ENCODE measurements at places on chromosomes 5 and 9.

DNA sequence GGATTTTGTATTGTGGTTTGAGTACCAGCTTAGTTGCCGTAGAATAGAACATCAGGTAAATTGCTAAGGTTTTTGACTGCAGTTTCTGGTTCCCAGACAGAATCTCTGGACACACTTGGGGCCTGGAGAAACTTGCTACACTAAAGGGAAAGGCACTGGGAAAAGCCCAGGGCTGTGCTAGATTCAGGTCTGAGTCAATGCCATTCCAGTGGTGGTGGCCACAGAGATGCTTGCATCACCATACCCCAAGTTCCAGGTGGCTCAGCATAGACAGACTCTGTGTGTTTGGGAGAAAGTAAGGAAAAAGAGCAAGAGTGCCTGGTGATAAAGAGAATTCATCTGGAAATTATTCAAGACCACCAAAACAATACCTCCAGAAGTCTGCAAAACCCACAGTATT lies 120.6 kb downstream of the HMHB1 start:
- DNase-seq, result no peak

GRCh38 chr5:32170303-32171151 lies 3.6 kb downstream of the GOLPH3 start:
- DNase-seq, result no peak

DNA sequence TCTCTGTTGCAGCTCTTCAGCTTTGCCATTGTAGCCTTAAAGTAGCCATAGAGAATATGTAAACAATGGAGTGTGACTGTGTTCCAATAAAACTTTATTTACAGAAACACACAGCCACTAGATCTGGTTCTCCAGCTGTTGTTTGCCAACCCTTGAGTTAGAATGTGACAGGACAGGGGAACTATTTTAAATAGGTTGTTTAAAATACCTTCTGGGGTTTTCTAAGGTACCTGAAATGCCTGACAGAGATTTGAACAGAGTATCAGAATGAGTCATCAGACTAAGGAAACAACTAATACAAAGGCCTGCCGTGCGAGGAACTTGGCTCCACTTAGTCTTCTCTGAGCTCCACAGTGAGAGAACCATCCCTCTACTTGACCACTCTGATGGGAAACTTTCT lies 85.4 kb downstream of the HSD17B4 start:
- DNase-seq, result no peak

DNA sequence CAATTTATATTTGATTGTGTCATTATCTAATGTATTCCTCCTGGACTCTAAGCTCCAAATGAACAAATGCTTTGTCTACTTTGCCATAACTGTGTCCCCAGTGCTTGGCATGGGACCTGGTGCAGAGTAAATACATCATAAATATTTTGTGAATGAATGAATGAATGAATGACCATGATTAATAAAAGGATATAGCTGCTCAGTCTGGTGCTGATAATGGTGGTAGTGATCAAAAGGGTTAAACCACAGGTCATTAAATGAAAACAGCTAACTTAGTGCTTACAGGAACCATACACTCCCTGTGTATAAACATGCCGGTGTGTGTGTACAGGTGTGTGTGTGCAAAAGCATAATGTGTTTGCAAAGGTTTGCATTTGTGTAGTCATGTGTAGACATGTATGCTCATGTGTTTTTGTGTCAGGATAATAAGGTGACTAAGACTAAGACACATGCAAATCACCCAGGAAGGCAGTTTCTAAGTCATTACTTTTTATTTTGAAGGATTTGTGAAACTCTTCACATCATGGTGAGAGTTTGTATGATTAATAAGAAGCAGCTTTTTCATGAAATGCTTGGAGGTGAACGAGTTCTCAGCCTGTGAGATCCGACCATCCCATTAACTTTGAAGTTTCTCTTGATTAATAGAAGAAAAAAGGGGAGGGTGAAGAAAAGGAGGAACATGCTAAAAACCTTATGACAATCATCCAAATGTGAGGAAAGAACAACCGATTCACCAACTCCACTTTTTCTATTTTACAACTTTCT lies 24.6 kb downstream of the SPARC start:
- DNase-seq, result no peak

GRCh38 chr5:40307920-40308319 lies 371.8 kb upstream of the PTGER4 start:
- DNase-seq, result no peak

DNA sequence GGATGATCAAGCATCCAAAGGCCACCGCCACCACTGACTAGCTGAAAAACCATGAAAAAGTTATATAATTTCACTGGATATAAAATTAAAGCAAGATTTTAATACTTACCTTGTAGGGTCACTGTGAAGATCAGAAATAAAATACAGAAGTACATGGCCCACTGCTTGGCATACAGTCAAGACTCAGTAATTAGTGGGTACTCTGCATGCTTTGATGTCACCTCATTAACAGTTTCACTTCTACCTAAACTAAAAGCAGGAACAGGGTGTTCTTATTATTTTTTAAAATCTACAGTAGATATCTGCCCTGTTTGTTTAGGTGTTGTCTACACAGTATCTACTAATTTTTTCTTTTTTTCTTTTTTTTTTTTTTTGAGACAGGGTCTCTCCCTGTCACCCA lies 66.4 kb downstream of the NFIB start:
- no peak for DNase-seq

- DNase-seq, result no peak
Measured at GRCh38 chr5:116475338-116475737, 99.3 kb downstream of the SEMA6A start.

DNA sequence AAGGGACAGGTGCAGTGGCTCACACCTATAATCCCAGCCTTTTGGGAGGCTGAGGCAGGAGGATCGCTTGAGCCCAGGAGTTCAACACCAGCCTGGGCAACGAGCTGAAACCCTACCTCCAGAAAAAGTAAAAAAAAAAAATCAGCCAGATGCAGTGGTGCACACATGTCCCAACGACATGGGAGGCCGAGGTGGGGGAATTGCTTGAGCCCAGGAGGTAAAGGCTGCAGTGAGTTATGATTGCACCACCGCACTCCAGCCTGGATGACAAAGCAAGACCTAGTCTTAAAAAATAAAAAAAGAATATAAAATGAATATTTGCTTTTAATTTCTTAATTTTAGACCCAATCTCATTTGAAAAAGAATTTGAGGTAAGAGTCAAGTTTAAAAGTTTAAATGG lies 143.5 kb downstream of the LPAR1 start:
- no peak for DNase-seq

DNA sequence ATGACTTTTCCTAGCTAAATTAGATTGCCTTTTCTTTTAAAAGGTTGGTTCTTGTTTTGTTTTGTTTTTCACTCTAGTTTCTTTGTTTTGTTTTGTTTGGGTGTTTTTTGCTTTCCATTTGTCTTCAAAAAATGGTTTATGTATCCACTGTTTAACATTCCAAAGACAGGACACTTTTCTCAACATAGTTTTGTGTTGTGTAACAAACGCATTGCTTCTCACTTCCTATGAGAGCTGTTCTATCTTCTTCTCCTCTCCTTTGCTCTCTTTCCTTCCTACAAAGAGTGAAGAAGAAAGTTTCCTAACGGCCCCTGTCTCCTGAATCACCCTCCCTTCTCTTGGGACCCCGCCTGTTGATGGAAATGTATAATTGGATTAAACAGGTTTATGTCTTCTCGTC lies 539.7 kb downstream of the ACTL7B start:
- no peak for DNase-seq

GRCh38 chr9:38228331-38229103 lies 159.5 kb upstream of the SHB start:
- DNase-seq, result no peak

GRCh38 chr5:149325166-149325735 lies 20.0 kb upstream of the GRPEL2 start:
- no peak for DNase-seq

GRCh38 chr5:167051402-167051768 lies 1240.1 kb upstream of the WWC1 start:
- DNase-seq, result no peak

DNA sequence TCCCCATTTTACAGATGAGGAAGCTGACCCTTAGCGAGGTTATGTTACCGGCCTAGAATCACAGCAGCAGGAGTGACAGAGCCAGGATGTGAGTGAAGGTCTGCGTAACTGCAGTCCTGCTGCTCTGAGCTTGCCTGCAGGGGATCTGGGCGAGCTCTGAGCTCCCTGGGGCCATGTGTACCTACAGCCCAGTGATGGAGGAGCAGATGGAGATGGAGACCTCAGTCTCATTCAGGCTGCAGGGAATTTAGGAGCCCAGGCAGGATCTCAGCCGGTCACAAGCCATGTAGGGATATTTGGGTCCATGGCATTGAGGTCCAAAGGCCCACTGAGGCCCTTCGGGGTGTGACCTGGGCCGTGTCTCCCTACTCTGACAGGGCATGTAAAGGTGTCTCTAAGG lies 170.6 kb downstream of the CACNA1B start:
- DNase-seq, result no peak

GRCh38 chr5:174675916-174676315 lies 48.5 kb upstream of the MSX2 start:
- no peak for DNase-seq

DNA sequence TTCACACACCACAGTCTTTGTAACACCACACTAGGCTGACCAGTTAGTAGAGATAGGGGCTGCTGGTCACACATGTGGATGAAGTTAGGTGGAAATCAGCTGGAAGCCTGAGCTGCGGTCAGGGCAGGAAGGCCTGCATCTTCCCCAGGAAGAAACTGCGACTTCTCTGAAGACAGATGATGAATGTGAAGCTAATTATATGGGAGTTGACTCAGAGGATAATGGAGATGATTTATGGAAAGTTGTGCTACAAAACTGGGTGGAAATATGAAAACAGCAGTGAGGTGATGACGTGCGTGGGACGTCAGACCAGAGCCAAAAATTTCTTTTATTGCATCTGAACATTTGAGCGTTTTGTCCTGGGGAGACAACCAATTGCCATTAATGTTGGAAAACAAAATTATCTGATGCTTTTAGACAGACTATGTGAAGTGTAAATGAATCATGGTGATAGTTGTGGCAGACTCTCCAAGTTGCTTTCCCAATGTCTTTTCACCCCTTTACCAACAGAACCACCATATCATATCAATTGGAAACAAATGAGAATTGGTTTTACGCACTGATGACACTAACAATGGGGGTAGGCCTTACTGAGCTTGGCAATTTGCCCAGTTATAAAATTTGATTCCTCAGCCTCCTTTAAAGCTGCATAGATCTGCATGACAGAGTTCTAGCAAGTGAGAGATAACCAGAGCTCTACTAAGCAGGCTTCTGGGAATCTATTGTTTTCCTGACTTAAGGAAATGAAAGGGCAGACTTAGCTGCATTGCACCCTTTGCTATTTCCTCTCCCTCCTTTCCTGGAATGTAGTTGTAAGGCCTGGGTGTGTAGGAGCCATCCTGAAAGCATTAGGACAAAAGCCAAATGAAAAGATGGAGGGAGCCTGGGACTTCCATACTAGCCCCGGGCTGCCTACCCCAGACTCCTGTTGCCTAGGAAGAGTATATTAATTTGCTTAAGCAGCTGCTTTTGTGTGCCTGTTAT lies 84.0 kb downstream of the RAB3C start:
- DNase-seq, result no peak

GRCh38 chr5:2020730-2021129 lies 138.0 kb upstream of the IRX4 start:
- no peak for DNase-seq

GRCh38 chr9:98396656-98397055 lies 141.2 kb upstream of the TBC1D2 start:
- no peak for DNase-seq

GRCh38 chr9:131668439-131669268 lies 71.2 kb downstream of the RAPGEF1 start:
- DNase-seq, result peak; percentile 74

- no peak for DNase-seq
Measured at GRCh38 chr5:150313501-150313900, 10.8 kb upstream of the ARSI start.

GRCh38 chr5:4099386-4099785 lies 503.8 kb downstream of the IRX1 start:
- DNase-seq, result no peak

DNA sequence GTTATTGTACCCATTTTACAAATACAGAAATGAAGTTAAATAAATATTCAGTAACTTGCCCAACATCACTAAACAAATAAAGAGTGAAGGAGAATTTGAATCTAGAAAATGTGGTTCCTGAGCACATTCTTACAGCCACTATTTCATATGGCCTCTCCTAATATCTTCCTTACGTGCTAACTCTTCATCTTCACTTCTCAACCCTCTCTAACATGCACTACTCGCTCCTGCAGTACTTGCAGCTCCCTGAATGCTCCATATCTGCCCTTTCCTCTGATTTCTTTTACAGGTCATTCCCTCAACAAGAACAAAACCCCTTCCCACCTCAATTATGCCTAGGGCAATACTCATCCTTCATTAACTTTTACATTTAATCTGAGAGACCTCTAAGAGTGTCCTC lies 711.5 kb downstream of the CETN3 start:
- DNase-seq, result no peak

GRCh38 chr5:116923344-116923743 lies 348.7 kb upstream of the SEMA6A start:
- no peak for DNase-seq

GRCh38 chr5:156350256-156350655 lies 23.3 kb downstream of the SGCD start:
- no peak for DNase-seq

DNA sequence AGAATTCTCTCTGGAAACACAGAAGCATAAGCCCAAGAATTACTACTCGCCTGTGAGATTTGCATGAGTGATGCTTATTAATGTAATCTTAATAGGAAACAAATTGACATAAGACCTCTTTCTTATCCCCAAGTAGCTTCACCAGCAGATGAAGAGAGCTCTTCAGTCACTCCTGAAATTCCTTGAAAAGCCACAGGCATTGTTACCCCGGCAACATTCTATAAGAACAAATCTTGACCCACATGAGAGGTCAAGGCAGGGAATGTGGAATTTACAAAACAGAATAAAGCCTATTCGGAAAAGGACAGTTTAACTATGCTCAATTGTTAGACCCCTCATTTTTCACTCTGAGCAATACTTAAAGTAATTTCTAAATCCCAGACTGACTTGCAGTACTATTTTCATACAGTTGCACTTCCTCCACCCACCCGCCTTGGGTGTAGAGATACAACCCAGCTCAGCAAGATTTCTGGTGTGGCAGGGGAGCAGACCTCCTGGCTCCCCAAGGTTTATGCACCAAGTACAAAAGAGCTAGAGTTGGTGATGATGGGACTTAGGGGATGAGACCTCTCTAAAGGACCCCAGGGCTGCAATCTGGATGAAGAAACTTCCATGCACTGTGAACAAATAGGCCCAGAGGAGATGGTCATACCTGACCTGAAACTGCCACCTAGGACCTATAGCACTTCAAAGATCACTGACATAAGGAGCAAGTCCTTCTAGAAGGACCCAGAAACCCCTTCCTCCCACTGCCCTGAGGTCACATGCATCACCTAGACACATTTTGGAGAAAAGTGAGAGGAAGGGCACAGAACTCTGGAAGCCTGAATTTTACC lies 242.1 kb downstream of the ZNF608 start:
- DNase-seq, result no peak

DNA sequence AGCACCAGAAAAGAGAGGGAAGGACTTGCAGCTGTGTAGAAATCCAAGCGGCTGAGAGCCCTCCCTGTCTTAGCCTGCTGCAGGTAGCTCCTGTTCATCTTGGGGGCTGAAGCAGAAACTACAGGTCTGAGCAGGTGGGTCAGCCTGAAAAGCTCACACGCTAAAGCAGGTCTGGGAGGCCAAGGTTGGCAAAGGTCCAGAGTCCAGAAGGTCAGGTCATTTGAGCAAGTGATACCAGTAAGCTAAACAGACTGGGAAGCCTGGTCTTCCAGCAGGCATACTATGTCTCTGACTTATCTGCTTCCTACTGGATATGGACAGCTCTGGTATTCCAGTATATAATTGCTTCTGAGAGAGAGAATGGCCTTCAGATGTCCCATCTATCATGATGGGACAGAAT lies 26.2 kb downstream of the PTCD2 start:
- no peak for DNase-seq

GRCh38 chr5:89534331-89534730 lies 651.3 kb upstream of the MEF2C start:
- no peak for DNase-seq

Data from activated CD4-positive, alpha-beta T cell treated with anti-CD3 and anti-CD28 coated beads, Interleukin-2, amount 10 ng/mL, durations not matched to agents 7 days and 5 days (primary cell).